Activated CD8-positive, alpha-beta memory T cell treated with anti-CD3 and anti-CD28 coated beads for 4 hours (primary cell): ENCODE measurements at places on chromosomes 2 and 18.

DNA sequence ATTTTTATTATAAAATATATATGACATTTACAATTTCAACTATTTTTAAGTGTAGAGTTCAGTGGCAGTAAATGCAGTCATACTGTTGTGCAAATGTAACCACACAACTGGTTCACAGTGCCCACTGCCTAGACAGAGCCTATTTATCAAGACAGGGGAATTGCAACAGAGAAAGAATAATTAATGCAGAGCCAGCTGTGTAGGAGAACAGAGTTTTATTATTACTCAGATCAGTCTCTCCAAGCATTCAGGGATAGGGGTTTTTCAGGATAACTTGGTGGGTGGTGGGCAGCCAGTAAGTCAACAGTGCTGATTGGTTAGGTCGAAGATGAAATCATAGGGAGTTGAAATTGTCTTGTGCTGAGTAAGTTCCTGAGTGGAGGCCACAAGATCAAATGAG is 200.3 kb downstream of the NYAP2 start:
- DNase-seq: no peak

- no peak for DNase-seq
These were observed 55.9 kb downstream of the COMMD1 start for GRCh38 chr2:61961231-61961901.

DNA sequence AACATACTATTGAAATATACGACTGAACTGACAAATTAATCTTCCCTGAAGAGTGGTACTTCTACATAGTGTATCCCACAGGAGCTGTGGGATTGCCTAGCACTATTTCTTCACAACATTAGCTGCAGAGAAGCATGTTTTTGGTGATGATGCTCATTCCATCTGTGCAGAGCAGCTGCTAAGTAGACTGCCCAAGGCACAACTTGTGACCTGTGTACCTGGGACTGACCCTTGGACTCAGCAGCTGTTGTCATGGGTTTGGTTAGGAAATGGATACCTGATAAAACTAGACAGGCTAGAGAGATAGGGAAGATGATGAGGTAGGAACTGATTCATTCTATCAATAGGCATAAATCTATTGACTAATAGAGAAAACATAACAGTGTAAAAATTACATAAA is 1204.0 kb downstream of the DSC3 start:
- no peak for DNase-seq

DNA sequence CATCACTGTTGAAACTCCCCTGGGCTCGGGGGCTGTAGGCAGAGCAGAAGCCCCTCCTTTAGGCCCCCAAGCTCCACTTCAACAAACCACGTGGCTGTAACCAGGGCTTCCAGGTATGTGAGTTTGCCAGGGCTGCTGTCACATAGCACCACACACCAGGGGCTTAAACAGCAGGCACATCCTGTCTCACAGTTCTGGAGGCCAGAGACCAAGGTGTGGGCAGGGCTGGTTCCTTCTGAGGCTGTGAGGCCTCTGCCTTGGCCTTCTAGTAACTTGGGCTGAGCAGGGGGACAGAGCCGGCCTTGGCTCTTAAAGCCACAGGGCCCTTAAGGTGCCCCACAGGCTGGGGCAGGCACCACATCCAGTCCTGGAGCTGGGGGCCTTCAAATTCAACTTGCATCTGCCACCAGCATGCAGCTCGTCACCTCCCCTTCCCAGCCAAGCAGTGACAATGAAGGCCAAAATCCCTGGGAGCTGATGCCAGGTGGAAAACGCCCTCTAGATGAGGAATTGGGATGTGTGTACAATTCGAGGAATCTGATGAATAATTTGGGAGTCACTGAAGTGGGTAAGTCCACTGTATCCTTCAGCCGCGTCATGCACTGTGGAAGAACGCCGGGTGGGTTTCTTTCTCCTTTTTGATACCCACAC is 104.2 kb upstream of the ODC1 start:
- no peak for DNase-seq

GRCh38 chr2:24049485-24050021 is at the start of gene FKBP1B:
FKBP1B (plus strand) TSS chr2:24049741; CDS start chr2:24049850, 109 bp downstream.
- no peak for DNase-seq

DNA sequence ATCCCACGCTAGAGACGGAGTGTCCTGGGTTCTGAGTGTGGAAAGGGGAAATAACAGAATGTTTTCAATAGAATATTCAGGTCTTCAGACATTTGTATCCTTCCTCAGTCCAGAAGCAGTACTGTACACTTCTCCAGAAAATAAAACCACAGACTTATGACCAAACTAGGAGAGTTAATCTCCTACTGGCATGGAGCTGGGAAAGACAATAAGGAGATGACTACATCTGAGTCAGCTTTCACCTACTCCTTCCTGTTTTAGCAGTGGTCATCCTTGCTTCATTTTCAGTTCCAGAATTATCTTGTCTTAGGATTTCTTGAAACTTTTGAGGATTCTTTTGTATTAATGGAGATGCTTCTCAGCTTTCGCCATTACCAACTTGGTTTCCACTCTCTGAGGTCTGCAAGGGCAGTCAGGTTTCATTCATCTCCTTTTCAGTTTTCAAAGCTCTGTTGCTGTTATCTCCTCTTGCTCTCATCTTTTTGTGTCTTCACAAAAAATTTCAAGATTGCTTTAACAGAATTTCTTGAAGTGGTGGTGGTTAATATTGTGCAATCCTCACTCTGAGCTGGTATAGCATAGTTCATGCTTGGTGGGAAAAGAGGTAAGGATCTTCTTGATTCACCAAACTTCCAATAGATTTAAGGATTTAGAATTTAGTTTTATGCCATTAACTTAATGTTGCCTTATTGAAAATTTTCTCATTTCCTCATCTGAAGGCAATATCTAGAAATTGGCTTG is 23.7 kb upstream of the NR4A2 start:
- DNase-seq: no peak

- DNase-seq: no peak
These were observed 1669.3 kb downstream of the SUCLG1 start for GRCh38 chr2:82789851-82790205.

- no peak for DNase-seq
These were observed 289.2 kb downstream of the ZNF521 start for GRCh38 chr18:25062720-25063119.

- no peak for DNase-seq
These were observed 98.7 kb downstream of the COPS8 start for GRCh38 chr2:237184192-237184918.

DNA sequence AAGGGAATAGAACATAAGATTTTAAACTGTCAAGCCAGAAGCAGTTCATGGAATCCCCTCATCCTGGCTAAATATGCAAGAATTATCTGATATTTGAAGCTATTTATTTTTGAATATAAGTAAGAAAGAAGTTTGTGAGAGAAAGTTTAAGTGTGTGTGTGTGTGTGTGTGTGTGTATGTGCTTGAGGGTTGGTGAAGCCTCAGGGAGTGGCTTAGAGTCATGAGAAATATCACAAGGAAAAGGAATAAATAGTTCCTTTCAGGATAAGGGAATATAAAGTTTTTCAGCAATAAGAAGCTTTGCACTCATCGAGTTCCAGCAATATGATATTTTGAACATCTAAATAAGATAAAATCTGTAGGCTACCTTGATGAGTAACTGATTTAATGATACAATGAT is 359.6 kb downstream of the MEIS1 start:
- DNase-seq: no peak

DNA sequence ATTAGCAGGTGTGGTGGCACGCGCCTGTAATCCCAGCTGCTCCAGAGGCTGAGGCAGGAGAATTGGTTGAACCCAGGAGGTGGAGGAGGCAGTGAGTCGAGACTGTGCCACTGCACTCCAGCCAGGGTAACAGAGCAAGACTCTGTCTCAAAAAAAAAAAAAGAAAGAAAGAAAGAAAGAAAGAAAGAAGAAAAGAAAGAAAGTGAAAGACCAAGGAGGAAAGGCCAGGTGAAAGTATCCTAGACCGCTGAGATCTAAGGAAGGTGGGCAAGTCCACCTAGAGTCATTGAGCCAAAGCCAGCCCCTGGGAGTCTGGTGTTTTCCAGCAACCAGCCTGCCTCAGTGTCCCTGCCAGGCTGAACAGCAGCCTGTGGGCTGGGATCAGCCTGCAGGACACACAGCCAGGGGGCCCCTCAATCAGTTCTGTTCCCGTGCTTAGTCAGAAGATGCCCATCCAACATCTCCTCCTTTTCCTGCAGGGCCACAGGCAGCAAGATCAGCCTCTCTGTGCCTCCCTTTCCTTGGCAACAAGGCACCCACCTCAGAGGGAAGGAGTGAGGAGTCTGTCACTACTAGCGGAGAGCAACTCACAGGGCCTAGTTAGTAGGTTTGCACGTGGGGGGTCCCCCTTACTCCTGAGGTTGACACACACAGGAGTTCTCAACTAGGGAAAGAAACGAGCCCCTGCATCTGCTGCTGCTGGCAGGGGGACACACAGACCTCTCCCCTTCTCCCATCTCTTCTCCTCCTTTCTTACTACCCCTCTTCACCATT is 64.1 kb downstream of the SMAD7 start:
- no peak for DNase-seq

GRCh38 chr2:238720232-238720672 is 127.6 kb upstream of the TWIST2 start:
- no peak for DNase-seq

DNA sequence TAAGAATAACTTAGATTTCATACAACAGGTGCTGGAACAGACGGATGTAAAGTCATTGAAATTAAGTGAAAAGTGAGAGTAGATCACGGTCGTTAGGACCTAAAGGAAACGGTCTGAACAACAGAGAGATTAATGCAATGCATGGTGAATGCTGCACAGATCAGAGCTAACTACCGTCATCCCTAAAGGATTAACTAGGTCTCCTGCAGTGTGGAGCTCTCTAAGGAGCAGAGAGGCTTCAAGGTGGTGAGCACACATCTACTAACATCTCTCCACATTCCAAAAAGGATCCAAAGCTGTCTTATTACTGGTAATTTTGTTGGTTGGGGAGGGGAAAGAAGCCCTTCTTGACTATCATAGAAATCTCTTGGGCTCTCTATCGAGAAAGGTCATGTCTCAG is 75.3 kb downstream of the CABYR start:
- no peak for DNase-seq

GRCh38 chr2:236117401-236117800 is 50.8 kb downstream of the GBX2 start:
- DNase-seq: no peak

- no peak for DNase-seq
These were observed 9.8 kb upstream of the IL36A start for GRCh38 chr2:112995346-112995920.

DNA sequence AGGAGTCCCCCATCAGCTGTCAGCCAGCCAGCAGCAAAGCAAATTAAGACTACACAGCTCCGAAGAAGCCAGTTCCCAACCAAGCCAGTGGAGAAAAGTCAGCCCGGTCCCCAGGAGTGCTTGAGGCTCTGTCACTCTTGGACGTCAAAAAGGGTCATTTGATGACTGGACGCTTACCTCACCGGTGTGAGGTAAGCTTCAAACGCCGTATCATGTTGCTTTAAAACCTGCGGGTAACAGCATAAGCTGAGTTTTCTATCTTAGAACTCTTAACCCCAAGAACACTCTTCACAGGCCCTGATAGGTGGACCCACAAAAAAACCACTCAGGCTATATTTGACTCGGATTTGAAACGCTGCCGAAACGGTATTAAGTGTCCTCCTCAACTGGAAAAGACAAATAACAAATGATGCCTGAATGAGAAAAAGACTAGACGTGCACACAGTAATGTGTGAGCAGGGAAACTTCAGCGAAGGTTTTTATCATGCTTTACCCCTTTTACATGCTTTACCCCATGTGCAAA is 682 bp upstream of the LNPK start:
- no peak for DNase-seq

GRCh38 chr2:149490296-149490695 is 97.3 kb downstream of the MMADHC start:
- no peak for DNase-seq

DNA sequence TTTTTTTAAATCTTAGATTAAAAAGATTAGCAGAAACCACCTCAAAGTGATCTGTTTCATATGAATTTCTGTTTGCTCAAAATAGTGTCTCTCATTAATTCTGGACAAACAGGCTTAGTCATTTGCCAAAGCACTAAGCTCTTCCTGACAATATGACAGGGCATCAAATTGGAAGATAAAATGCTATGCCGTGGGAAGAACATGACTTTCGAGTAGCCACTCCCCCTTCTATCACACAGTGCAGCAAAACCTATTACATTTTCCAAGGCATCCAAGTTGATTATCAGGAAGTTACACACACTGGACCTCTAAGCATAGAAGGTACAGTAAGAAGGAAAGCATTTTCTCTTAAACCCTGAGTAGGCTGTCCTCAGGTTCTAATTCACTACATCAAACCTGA is 89.5 kb downstream of the STK39 start:
- DNase-seq: no peak

DNA sequence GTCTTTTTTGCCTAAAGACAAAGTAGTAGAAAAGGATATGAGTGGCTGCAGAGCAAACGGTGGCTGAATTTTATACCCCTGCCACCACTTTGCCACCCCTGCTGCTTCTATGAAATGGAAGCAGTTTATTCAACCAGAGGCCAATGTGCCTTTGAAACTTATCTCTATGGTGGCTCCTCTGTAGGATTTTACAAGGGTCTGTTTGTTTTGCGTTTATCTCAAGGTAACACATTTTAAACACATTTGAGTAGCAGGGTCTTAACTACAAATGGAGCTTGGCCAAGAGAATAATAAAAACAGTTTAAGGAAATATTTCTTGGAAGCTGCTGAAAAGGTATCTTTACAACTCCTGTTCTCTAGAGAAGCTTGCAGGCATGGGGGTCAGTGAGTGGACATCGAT is 6.1 kb downstream of the ALLC start:
- no peak for DNase-seq

DNA sequence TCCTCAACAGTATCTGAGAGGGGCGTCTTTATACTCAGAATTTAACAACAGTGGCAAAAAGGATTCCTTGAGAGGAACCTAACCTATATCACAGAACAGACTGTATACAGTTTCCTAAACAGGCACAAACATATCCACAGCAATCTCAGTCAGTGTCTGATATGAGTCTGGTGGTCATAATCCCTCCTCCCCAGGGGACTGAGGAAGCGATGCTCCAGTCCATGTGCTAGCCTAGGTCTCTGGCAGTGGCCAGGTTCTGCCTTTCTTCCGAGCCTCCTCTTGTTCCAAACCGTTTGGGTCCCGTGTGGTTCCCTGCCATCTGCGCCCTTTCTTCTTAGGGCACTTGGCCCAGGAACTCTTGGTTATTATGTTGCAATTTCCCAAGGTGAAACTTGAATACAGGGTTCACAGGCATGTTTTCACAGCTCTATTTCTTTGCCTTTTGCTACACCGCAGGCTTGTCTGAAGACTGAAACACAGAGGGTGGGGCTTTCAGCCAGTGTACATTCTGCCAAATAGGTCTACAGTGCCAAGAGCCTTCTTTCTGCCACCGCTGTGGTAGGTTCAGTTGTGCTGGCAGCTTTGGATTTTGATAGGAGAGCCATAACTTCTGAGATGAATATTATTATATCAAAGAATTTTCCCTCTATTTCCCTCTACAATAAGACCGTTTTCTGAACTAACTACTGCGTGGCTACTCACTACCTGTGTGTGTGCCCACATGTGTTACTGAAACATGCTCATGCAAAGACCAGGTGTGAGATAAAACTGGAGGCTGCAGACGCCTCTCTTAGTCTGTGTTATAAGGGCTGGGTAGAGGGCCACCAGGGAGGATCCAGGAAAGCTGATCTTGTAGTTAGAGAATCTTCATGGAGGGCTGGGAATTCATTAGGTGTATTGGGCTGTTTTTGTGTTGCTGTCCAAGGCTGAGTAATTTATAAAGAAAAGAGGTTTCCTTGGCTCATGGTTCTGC is 75.0 kb upstream of the HAAO start:
- DNase-seq: no peak
